ENCODE measurements at places on chromosomes 1 and 21.

GRCh38 chr1:214464445-214465287 is 86.7 kb downstream of the PTPN14 start:
- DNase-seq = no peak

DNA sequence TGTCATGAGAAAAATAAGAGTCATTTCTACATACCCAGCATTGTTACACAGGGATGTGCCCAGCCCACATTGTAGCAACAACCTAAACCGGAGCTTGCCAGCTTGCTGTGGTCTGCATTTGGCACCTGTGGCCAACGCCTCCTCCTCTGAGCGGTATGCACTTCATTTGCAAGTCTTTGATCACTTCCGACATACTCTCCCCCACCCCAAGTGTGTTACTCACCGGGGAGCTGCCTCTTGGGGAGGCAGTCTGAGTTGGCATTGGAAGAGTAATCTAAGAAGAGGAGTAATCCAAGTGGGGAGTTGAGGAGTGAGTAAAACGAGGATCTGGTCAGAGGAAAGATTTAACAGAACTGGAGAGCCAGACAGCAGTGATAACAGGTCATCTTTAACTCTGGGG is 3.8 kb downstream of the BCL9 start:
- no peak for DNase-seq

- DNase-seq = no peak
Measured at GRCh38 chr1:220696863-220697231, 6.7 kb downstream of the C1orf115 start.

DNA sequence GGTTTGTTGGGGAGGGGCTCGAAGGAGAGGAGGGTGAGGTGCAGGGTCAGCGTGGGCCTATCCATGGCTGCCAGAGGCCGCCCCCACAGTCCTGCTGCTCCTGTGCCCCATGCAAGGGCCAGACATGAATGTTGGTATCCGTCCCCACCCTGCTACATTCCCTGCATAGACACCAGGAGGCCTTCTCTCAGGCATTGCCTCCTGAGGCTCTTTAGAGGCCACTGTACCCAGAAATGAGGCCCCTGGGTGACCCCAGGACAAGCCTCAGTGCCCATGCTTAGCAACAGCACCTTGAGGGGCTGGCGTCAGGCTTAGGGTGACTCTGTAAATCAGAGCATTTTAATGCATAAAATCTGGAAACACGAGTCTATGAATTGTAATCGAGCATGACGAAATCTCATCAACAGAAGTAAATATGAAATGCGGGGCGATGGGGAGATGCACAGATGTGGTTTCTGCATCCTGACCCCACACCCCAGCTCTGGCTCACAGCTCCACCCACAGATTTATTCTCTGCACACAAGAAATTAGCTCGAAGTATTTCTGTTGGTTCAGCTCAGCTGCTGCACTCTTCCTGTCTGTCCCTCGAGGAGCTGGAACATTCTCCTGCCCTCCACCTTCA is 124.0 kb upstream of the CSF3R start:
- no peak for DNase-seq

GRCh38 chr1:27341525-27342252 is at the start of gene SYTL1:
Gene SYTL1 (plus strand): TSS chr1:27342022. CDS start chr1:27345335, 3,313 bp downstream.
- peak; percentile 88 for DNase-seq

DNA sequence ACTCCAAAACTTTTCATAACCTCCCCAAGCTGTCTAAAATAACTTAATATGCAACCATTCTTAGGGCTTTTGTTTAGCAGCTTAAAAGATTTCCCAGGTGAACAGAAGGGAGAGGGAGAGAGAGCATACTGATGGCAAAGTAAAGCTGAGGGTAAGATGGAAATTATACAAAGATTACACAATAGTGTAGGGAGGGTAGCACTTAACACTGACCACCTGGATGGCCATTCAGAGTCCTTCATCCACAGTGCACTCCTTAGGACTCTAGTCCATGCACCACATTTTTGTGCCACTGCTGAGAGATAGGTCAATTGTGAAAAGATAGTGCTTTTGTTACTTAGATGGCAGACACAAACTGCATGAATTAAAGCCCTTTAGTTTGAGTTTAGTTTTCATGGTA is 574.6 kb downstream of the LMO4 start:
- no peak for DNase-seq

DNA sequence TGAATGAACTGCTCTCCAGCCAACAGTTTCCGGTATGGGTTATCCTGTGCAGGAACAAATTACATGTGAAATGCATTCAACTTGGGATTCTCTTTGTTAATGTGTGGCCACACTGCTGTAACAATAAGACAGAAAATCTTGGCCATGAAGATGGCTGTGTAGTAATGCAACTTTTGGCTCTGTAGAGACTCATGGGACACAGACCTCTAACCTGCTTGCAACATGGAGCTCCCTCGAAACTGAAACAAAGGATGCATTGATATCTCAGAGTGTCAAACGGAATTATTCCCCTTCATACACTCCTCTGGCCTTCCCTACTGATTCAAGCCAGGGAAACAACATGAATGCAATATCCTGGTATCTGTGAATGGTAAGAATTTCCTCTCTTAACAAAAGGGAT is 559.3 kb upstream of the ZRANB2 start:
- no peak for DNase-seq

GRCh38 chr1:218349348-218350034 is 4.4 kb downstream of the TGFB2 start:
- no peak for DNase-seq

- DNase-seq = no peak
Measured at GRCh38 chr1:54950006-54950368, 30.4 kb upstream of the TMEM61 start.

DNA sequence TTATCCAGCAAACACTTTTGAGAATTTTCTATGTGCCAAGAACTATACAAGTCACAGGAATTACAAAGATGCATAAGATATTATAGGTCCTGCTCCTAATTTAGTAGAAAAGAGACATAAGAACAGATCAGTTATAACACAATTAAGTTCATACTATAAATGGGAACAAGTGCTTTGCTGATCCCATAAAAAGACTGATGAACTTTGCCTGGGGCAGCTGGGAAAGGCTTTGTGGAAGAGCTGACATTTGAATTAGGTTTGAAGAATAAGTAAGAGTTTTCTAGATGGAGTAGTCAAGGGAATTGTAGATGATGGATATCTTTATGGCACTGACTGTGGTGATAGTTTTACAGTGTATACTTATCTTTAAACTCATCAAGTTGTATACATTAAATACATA is 76.5 kb downstream of the VCAM1 start:
- DNase-seq = no peak

- DNase-seq = no peak
Measured at GRCh38 chr21:45378258-45378966, 26.6 kb upstream of the COL18A1 start.

DNA sequence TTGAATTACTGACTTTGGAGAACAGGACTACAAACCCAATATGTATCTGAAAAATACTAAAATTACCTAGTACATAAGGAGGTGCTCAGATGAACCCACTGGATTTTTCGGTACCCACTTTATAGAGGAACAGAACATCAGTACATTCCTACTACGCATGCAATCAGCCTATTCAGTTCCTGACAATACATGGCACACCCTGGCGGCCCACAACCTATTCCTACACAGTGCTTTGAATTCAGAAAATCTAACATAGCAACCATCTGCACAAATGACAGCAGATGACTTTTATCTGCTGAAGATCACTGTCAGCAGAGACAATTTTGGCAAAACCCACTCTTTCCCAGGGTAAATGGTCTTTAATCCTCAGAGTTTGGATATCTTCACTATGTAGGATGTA is 257.1 kb upstream of the GREM2 start:
- no peak for DNase-seq

DNA sequence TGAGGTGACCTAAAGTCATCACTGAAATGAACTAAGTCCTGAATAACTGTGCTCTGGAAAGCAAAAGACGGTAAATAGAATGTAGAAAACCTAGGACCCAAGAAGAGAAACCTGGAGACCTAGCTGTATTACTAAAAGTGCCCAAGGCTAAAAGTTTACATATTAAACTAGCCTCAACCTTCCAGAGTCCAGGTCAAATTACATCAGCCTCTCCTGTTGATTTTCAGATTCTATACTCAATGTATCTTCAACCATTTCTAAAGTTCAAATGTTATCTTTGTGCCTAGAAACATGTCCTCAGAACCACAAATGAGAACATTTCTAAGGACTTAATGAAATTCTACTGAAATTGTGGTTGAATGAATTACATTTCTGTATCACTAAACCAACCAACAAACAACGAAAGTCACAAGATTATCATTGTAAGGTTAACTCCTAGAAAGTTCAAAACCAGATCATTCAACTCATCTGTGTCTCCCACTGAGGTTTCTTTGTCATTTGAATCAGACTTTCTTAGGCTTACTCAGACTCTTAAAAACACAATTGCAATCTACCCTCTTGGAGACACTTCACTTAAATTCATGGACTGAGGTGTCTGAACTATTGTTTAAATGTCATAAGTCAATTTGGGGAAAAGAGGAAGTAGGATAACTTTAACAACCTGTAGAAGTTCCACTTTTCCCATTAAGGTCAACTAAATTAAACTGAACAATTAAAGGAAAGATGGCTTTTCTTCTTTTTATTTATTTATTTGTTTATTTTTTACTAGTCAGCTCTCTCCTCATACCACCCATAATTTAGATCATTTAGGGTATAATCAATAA is 207.7 kb downstream of the BARHL2 start:
- DNase-seq = peak; percentile 15

- no peak for DNase-seq
Measured at GRCh38 chr1:230857822-230858221, 10.5 kb downstream of the C1orf198 start.

Data from KBM-7 (cell line).